AG08395 (cell line): ENCODE measurements at places on chromosomes 16 and 17.
A peak's percentile ranks its signal among the peaks of the same experiment; 100 is the strongest.

- DNase-seq: no peak
Observed at GRCh38 chr17:73538445-73538844, 105.8 kb downstream of the SDK2 start.

GRCh38 chr16:89113661-89114060 is 20.0 kb downstream of the ACSF3 start:
- no peak for DNase-seq

GRCh38 chr16:31079342-31079944 is 5.2 kb downstream of the ZNF646 start:
- no peak for DNase-seq

DNA sequence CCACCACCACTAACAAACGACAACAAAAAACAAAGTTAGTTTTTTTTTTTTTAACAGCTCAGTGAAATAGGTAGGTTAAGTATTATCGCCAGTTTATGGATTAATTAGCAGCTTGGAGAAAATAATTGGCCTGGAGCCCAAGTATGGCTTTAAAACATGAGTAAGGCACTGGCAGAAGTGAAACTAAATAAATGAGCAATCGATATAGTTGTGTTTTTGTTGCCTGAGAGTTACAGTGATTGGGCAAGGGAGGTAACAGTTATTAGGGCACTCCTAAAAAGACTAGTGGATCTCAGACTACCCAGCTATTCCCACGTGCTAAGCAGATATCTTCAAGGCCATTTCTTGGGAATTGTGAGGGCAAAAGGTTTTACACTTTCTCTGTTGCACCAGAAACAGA is 2.4 kb downstream of the MLKL start:
- DNase-seq: no peak

DNA sequence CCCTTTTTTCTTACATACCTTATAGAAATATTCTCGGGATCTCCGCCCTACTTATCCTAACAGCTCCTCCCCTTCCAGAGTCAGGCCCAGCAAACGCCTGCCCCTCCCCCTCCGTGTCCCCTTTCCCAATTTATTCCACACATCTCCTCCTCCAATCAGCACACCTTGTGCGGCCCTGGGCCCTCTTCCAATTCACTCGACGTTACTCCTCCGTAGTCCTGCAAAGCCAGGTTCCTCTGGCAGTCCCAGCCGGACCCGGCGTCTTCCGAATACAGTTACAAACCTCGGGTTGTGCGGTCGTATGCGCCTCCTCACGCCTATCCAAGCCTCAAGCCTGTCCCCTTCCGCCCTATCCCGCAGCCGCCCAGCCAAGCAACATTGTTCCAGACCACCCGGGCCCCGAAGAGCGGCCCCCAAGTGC is 677 bp downstream of the CBX1 start:
- DNase-seq: peak; percentile 34

DNA sequence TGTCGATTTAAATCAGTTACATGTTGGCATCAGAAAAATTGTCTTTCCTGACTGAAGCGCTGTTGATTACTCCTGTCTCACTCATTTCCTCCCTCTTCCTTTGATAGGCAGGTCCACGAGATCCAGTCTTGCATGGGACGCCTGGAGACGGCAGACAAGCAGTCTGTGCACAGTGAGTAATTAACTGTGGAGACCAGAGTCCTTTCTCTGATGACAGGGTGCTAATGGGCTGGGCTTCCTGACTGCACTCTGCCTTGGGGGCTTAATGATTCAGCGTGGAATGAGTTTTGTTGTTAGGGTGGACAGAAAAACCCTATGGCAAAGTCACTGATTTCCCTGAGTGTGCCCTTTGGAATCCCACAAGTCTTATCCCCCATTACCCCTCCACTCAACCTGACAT is 6.5 kb downstream of the GOSR2 start:
- DNase-seq: peak; percentile 49

DNA sequence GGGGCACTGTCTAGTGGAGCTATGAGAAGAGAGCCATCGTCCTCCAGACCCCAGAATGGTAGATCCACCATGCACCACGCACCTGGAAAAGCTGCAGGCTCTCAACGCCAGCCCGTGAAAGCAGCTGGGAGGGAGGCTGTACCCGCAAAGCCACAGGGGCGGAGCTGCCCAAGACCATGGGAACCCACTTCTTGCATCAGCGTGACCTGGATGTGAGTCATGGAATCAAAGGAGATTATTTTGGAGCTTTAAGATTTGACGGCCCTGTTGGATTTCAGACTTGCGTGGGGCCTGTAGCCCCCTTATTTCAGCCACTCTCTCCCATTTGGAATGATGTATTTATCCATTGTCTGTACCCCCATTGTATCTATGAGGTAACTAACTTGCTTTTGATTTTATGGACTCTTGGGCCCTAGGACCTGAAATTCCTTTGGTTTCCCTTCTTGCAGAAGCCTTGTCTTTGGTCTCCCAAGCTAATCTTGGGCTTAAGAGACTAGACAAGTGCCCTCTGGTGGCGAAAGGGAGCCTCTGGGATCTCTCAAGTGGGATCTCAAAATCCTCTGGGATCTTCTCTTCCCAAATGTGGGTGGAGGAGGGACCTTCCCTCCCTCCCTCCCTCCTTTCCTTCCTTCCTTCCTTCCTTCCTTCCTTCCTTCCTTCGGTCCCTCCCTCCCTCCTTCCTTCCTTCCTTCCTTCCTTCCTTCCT is 58.2 kb upstream of the HAPSTR1 start:
- DNase-seq: peak; percentile 74

DNA sequence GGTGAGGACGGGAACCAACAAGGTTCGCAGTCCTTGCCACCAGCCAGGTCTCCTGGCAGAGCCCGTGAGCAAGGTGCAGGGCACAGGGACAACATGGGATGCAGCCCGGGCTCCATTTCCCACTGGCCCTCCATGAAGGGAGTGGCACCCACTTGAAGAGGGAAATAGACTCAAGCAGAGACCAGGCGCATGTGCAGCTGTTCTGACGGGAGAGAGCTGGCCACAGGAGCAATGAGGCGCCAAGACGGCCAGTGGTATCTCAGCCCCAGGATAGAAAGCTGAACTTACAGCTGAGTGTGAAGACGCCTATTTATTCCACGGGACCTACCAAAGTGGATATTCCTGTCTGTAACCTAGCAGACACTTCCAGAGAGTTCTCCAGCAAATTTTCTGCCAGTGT is 8.2 kb upstream of the FOXJ1 start:
- no peak for DNase-seq

- DNase-seq: no peak
Observed at GRCh38 chr17:65712383-65713267, 151.2 kb upstream of the AXIN2 start.

DNA sequence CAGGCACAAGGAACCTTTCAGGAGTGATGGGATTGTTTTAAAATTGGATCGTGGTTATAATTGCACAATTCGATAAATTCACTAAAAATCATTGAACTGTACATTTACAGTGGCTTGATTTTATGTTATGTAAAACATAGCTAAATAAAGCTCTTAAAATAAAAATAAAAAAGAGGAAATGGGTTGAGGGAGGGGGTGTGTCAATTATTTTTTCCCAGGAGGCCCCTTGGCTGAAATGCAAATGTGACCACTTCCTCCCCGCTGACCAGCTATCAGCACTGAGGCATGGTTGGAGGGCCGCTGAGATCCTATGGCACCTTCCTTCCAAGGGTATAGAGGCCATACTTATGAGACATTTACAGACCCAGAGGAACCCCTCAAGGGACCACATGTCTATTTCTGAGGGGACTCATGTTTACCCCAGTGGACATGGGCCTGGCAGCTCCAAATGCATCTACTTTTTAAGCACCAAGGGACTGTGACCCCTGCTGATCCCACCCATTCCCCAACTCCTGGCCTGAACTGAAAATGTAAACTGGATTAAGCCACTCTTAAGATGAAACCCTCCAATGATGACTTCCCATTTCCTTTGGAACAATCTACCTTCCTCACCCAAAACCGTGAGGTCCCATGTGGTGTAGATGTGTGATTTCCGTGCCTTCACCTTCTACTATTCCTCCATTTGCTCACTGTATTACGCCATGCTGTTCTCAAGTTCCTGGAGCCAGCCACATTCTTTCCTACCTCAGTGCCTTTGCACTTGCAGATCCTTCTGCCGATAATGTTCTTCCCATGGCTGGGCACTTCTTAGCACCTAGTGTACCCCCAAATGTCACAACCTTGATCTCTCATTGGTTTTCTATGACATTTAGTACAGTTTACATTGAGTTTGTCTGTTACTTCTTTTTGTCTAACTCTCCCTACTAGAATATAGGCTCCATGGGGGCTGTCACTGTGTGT is 2.8 kb upstream of the IL21R start:
- DNase-seq: no peak
